OCI-LY7 (cell line): ENCODE measurements at places on chromosomes 1 and 21.
A peak's percentile ranks its signal among the peaks of the same experiment; 100 is the strongest.

- no peak for DNase-seq
These were observed 76.3 kb upstream of the BEND5 start for GRCh38 chr1:48853006-48853405.

- DNase-seq, result no peak
These were observed at the start of gene LEFTY1 for GRCh38 chr1:225888898-225889601. Gene LEFTY1 (minus strand): TSS chr1:225889146. CDS start chr1:225889066, 80 bp downstream.

GRCh38 chr1:182143825-182144645 is 82.5 kb upstream of the ZNF648 start:
- DNase-seq, result no peak

DNA sequence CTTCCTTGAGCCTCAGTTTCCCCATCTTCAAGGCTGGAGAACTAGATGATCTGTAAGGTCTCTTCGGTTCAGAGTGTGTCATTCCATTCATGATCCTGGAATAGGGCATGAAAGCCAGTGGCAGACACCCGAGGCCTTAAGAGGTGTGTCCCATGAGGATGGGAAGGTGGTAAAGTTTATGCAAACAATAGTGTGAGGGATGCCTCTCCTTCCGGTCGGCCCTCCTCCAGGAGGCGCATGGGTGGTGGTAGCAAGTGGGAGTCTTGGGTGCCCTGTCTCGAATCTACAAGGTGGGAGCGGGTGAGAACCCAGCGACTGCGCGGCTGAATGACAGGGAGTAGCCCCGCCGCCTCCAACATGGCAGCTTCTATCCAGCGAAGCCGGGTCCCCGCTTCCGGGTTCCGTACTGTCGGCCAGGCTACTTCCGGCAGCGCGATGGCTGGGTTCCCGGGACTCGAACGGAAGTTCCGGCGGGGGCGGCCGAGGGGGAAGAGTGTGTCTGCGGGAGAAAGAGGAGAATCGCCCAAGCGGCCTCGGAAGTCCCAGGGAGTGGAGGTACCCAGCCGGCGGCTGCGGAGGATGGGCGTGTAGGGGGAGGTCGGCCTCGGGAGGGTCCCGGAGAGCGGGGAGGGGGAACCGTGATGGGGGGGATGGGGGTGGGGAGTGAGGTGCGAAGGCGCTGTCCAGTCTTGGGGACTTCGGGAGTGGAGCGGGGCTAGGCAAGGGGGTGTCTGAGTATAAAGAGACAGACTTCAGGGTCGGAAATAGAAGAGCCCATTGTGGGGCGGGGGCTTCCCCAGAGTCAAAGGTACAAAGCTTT is at the start of gene LYPLA2:
LYPLA2 (plus strand) TSS at position 450 of the 820 bp plus-strand sequence. CDS start 1,538 bp downstream, outside the sequence.
- peak; percentile 90 for DNase-seq

- DNase-seq, result no peak
These were observed 121.2 kb upstream of the SERBP1 start for GRCh38 chr1:67551375-67551774.

- DNase-seq, result no peak
These were observed 3.8 kb downstream of the IFI44L start for GRCh38 chr1:78624035-78624434.
